Pulmonary artery endothelial cell (primary cell): ENCODE measurements at places on chromosomes 2 and 18. TPM values are rescaled to one million over a fixed set of nuclear protein-coding genes. Genes with fewer than 3 reads are reported as not detected.

GAREM2 gene
- 0.46 and 0.92 TPM in 2 replicates for total RNA-seq

TUBA4B gene
- not detected in 2 replicates for total RNA-seq

C1QL2 gene
- not detected in 2 replicates for total RNA-seq

DPYSL5 gene
- not detected in 2 replicates for total RNA-seq

CNOT11 gene
- total RNA-seq, result 24.7 and 27.0 TPM in 2 replicates

L3MBTL4 gene
- total RNA-seq, result under 0.01 and 0.04 TPM in 2 replicates
